G401 (cell line): ENCODE measurements at places on chromosomes 5 and 9.

DNA sequence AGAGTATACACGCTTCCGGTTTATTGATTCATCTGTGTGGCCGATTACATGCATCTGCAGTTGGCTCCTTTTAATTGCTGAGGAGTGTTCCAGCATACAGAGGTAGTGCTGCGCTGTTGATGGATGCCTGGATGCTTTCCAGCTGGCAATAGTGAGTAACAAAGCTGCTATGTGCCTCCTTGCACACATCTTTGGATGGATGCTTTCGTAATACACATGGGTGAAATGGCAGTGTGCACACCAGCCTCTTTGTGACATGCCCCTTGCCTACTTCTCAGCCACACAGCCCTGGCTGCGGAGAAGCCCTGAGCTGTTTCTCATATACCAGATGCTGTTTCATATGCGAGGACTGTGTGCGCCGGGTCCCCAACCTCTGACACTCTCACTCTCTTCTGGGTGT, 151.0 kb downstream of the GADD45G start:
- no peak for DNase-seq

DNA sequence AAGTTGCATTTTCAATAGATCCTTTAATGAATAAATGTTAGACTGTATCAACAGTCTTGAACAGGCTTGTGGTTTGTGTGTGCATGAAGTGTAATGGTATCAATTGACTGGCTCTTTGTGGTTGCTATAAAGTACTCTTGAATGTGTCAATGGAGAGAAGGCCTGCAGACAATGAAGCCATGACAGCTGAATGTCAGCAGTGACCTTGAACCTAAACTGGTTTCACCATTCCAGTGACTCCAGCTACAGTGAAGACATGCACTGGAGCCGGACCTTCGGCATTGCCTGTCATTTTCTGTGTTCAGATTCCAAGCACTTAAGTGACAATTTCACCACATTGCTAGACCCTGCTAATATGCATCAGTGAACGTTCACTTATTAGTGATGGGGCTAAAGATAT, 276.0 kb upstream of the TMEM161B start:
- peak; percentile 74 for DNase-seq

GRCh38 chr9:114367772-114368569, 19.8 kb downstream of the AKNA start:
- no peak for DNase-seq

DNA sequence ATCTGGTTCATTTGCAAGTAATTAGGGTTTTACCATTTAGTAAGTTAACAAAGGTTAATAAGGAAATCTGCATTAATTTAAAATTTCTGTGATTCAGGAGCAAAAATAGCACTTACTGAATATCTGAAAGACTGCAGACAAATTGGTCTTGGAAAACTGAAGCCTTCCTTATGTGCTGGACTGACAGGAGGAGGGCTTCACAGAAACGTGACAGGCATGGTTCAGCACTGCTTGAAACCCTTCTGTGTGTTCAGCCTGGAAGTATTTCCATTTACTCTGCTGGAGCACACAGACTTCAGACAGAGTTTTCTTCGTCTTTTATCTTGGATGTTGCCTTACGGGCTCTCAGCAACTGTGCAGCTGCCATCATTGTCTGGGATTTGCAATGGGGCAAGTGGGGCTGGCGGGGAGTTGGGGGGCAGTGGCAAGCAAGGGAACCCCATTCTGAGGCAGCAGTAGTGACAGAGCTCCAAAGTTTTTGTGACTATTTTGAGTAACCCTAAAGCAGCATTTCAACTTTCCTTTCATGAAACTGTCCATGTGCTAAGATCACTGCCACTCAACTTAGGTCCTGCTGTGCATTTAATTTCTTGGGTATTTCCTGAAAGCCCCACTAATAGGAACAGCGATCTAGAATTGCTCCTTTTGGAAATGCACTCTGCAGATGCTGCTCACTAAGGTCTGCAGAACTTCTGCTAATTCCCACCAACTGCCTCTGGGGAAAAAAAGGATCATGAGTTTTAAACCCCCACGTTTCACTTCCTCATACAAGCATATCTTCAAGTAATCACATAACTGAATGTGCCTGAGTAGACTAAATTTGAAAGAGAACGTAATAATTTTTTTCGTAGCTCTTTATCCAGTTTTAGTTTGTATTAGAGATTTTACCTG, 56.6 kb downstream of the KCNN2 start:
- no peak for DNase-seq

DNA sequence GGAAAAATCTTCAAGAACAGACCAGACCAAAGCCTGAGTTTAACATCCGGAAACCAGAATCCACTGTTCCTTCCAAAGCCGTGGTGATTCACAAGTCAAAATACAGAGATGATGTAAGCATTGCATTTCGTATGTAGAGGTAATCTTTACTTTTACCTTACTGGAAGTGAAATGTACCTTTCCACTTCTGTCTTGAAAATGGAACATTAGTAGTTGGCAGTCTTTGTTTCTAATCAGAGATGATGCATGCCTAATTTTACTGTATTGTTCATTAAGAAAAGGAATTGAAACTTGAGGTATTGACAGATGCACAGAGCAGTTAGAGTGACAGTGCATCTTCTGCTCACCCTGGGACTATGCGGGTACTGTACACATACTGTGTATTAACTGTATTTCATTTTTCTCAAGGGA, 34.6 kb downstream of the HABP4 start:
- no peak for DNase-seq

- no peak for DNase-seq
Observed at GRCh38 chr9:126448865-126449577, 122.4 kb downstream of the MVB12B start.

GRCh38 chr9:121360601-121361374, 9.3 kb downstream of the STOM start:
- no peak for DNase-seq

- DNase-seq, result no peak
Observed at GRCh38 chr5:164377746-164378145, 872.3 kb downstream of the MAT2B start.
